ENCODE measurements at places on chromosomes 2 and 18.

DNA sequence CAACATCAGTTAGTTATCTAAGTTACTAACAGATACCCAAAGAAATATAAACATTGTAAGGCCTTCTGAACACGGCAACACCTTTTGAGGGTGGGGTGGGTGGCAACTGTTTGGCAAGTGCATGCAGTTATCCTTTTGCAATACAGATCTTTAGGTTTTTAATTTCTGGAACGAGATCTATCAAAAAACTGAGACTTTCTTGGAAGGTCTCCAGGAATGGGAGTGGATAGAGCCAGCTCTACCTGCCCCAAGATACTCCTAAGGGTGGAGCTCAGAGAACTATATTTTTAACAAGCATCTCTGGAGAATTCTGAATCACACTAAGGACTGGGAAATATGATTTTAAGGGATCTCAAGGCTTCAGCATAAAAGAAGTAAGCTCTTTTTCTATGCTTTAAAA, 11.4 kb upstream of the GALNT1 start:
- DNase-seq = no peak

DNA sequence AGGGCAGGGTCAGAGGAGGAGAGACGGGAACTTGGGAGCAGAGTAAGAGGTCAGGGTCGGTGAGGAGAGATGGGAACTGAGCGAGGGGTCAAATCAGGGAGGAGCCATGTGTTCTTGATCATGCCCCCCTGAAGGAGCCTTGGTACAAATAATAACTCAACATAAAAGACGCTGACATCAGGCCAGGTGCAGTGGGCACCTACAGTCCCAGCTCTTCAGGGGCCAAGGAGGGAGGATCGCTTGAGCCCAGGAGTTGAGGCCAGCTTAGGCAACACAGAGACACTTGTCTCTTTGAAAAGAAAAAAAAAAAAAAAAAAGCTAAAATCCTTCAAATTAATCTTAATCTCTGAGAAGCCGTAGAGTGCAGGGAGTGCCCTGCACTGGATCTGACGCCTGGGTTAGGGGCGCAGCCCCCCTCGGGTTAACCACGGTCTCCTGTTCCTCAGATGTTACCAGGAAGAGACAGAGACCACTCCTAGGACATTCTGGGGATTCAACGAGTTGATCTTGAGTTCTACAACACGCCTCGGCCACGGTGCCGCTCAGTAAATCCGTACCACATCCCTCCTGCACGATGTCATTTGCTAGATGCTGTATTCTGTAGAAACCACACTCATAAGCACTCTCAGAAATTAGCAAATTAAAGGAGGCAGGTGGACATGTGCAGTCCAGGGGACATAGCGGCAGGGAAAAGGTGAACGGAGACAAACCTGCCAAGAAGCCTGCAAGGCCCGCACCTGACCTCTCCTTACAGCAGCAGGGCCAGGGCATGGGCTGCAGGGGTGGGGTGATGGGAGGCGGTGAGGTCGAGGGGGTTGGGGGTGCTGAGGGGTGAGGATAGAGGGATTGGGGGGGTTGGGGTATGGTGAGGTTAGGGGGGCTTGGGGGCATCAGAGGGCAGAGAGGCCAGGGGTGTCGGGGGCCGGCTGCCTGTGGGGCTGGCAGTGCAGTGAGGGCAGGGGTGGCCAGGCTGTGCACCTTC, 29.2 kb downstream of the SLC66A2 start:
- DNase-seq = no peak

DNA sequence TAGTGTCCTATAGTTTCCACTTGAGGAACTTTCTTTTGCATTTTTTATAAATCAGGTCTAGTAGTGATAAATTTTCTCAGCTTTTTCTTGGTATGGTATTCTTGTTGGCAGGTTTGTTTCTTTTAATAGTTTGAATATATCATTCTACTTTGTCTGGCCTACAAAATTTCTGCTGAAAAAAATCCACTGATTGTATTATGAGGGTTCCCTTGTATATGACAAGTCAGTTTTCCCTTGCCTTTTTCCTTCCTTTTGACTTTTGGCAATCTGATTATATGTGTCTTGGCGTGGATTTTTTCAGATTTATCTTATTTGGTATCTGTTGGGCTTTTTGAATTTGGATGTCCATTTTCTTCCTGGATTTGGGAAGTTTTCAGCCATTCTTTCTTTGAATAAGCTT, 41.9 kb downstream of the MOCOS start:
- no peak for DNase-seq

DNA sequence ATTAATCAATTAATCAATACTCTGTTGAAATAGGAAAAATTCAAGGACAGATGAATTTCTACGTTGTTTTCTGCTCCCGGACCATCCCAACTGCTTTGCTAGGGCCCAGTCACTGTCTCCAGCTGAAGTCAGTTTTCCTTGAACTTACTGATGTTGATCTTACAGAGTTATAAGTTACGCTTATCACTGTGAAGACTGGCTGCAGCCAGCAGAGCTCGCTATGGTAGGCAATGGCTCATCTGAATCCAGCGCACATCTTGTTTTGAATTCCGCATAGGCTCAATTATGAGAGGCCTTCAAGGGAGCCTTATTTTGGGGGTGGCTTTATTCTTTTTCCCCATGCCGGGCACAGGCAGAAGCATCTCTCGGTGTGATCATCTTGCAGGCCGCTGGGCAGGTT, 2.7 kb downstream of the MC2R start:
- no peak for DNase-seq

DNA sequence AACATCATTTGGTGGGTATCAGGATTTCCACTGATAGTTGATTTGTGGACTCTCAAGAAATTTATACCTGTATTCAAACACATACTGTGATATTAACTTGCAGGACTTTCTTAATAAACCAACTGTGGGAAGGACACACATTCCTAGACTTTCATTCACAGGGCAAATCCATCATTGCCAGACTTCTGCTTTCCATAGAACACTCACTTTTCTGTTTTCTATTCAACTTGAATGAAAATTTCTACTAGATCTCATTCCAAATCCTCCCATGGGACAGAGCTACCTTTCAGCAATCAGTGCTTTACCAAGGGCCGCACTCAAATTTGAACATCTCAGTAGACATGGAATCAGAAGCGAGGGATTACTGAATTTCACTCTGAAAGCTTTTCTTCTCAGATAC, 612.5 kb downstream of the IRS1 start:
- no peak for DNase-seq

GRCh38 chr2:175164235-175164634, 3.8 kb downstream of the ATF2 start:
- DNase-seq = no peak

GRCh38 chr2:197102231-197102630, 175.7 kb upstream of the PGAP1 start:
- DNase-seq = no peak

DNA sequence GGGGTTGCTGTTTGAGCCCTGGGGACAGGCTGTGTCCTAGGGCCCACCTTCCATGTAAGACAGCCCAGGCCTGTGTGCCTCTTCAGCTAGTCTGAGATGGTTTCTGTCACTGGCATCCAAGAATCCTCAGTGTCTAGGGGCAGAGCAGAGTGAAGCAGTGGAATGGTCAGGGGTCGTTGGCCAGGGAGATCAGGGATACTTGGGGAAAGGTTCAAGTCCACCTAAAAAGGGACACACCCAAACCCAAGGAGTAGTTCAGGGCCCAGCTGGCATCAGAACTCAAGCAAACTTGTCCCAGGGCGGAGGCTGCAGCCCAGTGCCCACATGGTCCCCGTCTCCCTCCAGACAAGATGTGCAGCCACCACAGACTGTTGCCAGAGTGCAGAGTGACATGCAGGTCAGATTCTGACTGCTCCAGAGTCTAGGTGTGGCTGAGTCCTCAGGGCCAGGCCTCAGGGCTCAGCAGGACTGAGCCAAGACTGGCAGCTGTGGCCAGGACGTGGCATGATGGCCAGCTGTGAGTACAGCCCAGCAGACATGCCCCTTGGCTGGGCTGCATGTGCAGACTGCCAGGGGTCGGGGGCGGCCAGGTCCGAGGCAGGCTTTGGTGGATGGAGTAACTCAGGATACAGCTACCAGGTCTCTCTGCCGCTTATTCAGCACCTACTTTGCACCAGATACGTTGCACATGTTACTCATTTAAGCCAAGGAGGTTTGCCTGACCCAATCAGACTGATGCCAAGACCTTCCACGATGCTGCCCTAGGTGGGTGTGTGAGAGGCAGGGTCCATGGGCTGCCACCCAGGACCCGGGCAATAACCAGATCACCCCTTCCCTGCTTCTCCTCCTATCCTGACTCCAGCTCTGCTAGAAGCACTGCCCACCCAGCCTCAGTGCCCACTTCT, 146.6 kb downstream of the SMAD7 start:
- no peak for DNase-seq

DNA sequence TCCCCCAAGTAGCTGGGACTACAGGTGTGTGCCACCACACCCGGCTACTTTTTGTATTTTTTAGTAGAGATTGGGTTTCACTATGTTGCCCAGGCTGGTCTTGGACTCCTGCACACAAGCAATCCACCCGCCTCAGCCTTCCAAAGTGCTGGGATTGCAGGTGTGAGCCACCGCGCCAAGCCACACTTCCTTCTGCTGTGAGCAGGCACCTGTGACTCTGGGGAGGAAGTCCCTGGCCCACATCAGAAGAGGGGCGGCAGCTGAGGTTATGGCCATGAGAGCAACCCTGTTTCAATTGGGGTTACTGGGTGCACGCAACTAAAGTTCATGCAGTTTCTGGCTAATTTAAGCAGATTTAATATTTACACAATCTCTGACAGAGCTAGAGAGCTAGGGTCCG, 91.0 kb downstream of the PLB1 start:
- no peak for DNase-seq

DNA sequence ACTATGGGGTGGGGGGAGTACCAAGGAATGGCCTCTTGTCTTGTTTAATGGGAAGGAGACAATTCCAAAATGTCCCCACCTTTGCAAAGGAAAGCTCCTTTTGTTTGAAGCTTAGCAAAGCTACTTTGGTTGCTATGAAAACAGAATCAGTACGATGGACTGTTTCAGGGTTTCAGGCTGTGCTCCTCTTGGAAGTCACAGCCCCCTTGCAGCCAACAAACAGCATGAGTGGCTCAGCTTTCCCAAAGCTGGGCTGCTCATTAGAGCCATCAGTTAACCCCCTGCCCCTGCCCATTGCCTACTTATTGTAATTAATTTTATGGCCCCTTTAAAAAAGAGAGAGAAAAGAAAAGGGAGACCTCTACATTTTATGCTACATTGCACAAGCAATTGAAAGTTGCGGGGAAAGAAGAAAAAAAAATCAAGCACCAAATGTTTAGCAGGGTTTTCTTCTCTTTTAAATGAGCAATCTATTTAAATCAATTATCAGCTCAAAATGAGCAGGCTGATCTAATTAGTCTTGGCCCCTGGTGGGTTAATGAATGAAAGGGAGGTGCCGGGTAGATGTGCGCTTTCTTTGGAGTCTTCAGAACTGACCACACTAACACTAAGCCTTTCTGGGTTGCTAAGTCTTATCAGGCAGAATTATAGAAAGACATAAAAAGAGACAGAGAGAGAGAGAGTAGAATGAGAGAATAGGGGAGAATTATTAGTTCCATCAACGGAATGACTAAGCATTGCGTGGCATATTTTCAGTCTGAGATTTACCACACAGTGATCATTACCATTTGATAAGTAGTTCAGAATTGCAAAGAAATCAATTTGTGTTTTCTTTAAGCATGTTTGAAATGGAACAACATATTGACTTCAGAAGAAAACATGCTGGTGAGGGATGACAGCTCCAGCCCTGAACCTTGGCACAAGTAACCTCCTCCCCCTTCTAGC, 284.9 kb downstream of the INSIG2 start:
- DNase-seq = no peak

DNA sequence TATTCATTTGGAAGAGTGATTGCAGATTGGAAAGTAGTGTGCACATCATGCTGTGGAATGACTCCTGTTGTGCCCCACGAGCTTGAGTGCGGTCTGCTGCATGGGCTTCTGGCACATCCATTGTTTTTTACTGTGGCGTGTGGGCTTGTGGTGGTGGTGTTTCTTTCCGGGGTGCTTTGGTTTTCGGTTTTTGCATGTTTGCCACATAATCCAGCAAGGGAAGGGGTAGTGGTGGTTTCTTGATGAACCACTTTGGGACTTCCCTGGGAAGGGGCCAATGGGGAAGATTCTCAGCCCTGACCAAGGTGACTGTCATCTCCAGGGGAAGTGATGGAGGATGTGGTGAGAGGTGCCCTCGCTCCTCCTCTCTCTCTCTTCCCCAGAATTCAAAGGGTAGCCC, 57.0 kb downstream of the COA5 start:
- no peak for DNase-seq

- DNase-seq = no peak
Observed at GRCh38 chr2:195390686-195391321, 266.2 kb upstream of the SLC39A10 start.

GRCh38 chr2:61862085-61862484, 8.2 kb upstream of the FAM161A start:
- no peak for DNase-seq

- no peak for DNase-seq
Observed at GRCh38 chr2:238966072-238966937, 118.4 kb downstream of the TWIST2 start.

- no peak for DNase-seq
Observed at GRCh38 chr2:156437272-156437930, 1.2 kb downstream of the GPD2 start.

GRCh38 chr18:52341608-52342381, 1.8 kb downstream of the DCC start:
- no peak for DNase-seq

GRCh38 chr2:65786007-65786717, 353.8 kb upstream of the SPRED2 start:
- DNase-seq = no peak

DNA sequence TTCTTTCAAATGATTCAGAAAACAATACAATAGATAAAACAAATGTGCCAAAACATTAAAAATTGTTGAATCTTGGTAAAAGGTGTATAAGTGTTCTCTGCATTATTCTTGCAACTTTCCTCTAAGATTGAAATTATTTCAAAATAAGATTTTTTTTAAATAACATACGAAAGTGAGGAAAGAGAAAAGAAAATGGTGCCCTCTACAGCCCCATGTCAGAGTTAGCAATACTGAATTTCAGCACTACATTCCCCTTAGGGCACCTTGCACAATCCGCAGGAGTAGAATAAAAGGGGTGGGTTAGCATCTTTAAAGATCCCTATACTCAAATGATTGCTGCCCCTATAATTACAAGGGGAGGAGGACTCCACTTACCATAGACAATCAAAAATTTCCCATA, 433.7 kb downstream of the BCL11A start:
- DNase-seq = no peak

DNA sequence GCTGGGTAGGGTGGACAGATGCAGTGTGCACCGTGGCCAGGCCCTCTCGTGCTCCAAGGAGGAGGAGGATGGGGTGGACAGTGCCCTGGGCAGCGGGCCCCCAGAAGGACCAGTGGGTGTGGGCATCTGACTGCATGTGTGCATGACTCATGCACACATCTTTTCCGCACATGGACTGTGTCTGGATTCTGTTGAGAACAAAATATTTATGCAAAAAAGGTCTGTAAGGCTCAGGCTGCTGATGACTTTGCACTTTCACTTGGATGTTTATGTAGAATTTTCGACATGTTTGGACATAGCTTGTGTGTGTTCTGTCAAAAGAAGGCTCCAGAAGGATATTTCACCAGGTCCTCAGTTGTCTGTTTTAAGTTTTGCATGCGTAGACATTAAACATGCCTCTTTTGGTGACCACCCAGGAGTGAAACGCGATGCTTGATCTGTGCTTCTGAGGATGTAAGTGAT, 45.6 kb downstream of the MTCL1 start:
- DNase-seq = no peak

All from activated naive CD4-positive, alpha-beta T cell (primary cell).